ENCODE measurements at places on chromosomes 3 and 15. TPM values are rescaled to one million over a fixed set of nuclear protein-coding genes. Genes with fewer than 3 reads are reported as not detected.

SLC12A1 gene
- total RNA-seq, result not detected

DCLK3 gene
- total RNA-seq, result 0.05 TPM

DUT gene
- total RNA-seq, result 397 TPM

LRRC3B gene
- total RNA-seq, result 0.03 TPM

C2CD4A gene
- 1.3 TPM for total RNA-seq

SLC26A6 gene
- total RNA-seq, result 37.6 TPM

PIGZ gene
- 0.78 TPM for total RNA-seq

MAP6D1 gene
- total RNA-seq, result 2.0 TPM

STAC gene
- total RNA-seq, result 0.30 TPM
